Hematopoietic multipotent progenitor cell treated with erythropoietin and hydrocortisone succinate and interleukin-3 and kit ligand, for 4 days (in vitro differentiated cells): ENCODE measurements at places on chromosomes 1 and 21.

DNA sequence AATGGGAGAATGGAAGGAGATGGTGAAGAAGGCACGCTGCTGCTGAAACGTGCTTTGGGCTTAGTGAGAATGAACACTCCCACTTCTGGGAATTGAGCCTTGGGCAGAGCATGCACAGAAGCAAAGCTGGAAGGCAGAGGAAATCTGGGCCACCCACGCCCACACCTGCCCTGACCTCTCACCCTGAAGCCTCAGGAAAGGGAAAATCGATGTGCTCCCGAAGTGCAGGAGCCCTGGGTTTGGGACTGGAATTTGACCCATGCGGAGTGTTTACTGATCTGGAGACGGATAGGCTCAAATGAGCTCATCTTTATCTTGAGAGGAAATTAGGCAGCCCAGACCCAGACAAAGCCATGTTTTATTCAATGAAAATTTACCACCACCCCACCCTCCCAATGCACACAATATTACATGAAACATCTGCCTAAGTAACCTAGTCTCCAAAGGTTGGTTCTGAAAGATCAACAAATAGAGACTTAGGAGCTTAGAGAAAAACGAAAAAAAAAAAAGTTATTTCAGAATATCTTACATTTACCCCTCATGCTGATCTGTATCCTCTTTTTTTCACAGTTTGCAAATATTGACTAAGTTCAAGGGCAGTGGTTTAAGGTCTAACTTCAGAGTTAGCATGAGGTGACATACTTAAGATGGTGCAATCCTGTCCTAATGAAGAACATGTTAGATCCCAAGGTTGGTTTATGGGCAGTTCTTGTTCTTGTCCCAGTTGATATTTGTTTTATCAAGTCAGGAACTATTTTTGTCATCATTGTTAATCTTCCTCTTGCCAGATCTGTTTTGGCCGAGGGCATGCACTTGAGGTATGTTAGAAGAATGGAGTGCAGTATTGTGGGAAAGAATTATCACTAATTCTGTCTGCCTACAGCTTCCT, 63.0 kb downstream of the PROX1 start:
- DNase-seq: no peak

GRCh38 chr1:174656409-174657059, 208.8 kb downstream of the GPR52 start:
- no peak for DNase-seq

DNA sequence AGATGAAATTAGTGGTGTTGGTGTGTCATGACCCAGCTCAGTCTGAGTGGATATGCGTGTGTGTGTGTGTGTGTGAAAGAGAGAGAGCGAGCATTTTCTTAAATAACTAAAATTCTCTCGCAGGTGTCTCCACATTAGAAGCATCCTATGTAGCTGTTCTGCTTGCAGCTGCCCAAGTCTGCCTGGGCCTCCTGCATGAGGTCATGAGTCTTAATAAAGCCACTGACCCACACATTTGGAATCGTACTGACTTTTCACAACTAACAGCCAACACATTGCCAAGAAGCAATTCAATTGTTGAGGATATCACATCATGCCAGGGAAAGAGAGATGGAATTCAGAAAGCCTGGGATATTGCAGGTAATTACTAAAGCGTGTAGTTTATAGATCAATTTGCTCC, 238.2 kb upstream of the AJAP1 start:
- DNase-seq: no peak

DNA sequence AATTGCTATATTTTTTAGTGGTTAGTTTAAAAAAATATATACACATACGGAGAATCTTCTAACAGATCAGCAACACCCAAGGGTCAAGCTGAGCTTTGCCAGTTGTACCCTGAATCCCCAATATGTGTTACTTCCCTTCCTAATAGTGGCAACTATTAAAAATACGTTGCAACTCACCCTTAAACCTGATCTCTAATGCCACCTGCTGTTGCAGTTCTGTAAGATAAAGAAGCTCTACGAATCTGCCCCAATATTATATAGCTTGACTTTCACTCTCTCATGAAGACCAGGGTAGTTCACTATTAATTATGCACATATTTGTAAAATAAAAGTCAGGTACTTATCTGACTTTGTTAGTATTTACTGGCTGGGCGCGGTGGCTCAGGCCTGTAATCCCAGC, 58.4 kb downstream of the ASH1L start:
- peak; percentile 82 for DNase-seq

DNA sequence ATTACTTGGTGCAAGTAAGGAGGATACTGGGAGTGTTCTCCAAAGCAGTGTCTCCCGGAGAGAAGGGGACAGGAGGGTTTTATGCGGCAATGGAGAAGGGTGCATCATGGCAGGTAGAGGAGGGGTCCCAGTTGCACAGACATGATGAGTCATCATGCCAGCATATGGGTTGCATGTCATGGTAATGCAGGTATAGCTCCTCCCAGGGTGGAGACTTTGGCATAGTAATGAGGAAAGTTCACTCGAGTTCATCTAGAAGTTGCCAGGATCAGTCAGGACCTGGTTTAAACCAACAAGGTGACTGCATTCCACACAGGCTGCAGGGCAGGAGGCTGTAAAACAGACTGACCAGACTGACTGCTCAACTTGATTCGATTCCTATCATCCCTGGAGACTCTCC, 355.7 kb upstream of the DUSP10 start:
- DNase-seq: peak; percentile 10

DNA sequence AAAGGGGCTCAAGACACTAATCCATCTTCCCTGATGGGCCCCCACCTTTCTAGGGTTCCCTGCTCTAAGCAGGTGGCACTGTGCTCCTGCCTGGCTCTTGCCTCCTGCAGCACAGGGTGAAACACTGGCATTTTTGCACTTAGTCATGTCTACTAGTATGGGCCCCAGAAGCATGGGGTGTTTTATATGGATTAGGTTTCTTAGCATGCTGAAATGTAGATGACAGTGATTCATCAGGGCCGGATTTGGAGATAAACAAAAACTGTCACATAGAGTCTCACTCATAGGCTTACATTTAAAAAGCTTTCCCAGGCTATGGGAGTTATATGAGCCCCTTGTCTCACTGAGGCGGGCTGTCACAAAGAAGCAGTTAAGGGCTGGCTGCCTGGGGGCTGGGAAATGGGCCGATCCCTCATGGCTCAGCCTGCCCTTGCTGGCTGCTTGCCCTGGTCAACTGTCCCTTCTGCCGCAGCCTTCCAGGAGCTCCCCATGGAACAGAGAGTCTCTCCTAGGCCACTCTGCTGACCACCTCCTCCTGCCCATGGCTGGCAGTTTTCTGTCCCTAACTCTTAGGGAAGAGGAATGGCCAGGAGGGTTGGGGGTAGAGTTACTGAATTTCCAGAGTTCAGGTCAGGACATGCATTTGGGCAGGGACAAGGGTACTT, 6.5 kb downstream of the GALNT2 start:
- peak; percentile 54 for DNase-seq

- DNase-seq: no peak
Observed at GRCh38 chr21:34761758-34762330, 93.0 kb downstream of the CLIC6 start.

GRCh38 chr1:203609979-203610493, 16.6 kb upstream of the ATP2B4 start:
- peak; percentile 52 for DNase-seq
